Stimulated activated effector memory CD8-positive, alpha-beta T cell treated with anti-CD3 and anti-CD28 coated beads, Interleukin-12 subunit alpha, Interleukin-12 subunit beta, amount 100 ng/mL, for 72 hours (primary cell): ENCODE measurements at places on chromosomes 5 and 9.

GRCh38 chr5:170630711-170631141 lies 126.9 kb downstream of the KCNIP1 start:
- no peak for DNase-seq

GRCh38 chr5:65855766-65856315 lies 70.5 kb upstream of the ERBIN start:
- DNase-seq: no peak

DNA sequence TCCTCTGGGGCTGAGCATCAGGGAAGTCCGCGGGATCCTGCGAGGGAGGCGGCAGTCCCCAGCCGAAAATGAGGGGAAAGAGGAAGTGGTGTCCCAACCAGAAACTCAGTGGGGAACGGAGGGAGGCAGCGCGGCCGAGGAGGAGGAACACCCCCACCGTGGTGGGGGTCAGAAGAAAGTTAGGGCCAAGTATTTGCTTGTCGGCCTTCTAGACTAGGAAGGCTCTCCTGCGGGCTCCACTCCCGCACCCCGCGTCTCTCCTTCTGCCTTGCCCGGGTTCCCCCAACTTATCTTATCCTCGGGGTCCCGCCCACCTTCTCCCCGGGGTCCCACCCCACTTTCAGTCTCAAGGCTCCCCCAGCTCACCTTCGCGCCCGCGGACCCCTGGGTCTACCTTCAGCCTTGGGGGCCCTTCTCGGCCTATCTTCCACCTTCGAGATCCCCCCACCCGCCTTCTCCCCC lies 557 bp upstream of the PHF2 start:
- peak; percentile 44 for DNase-seq

DNA sequence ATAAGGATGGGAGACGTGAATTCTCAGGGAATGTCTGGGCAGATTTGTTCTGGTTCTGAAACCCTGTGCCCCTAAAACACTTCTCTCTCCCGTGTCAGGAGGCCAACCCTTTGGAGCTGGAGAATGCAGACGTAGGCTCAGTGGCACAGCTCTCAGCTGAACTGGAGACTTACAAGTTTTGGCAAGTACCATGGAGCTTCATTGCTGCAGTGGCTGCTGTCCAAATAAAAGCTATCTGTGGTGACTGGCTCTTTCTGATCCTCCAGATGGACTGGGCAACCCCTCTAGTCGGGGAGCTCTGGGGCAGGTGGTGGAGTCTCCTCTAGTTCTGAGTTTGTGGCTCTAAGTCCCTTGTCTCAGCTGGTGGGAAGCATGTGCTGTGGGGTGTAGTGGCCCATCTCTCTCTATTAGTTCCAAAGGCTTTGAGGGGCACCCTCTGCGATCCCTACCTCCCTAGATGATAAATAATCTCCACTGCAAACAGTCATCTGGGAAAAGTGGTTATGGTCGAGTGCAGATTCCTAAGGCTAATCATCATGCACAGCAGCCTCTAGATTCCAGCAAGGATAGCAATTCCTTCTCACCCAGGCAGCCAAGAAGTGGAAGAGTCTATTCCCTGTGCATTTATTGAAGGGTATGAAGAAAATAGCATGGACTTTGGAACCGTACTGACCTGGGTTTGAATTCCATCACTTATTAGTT lies 204.2 kb upstream of the KLF4 start:
- no peak for DNase-seq

DNA sequence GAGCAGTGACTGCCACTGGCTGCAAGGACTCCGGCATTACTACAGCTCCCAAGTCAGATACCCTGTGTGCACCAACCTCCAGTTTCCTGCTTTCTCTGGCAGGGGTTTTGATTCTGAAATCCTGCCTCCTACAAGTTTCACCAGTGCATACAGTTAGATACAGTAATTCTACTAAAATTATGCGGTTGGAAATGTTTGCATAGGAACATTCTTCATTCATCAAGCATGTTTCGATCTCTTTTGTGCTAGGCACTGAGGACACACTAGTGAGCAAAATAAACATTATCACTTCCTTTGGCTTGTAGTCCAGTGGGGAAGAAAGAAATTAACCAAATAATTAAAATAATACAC lies 152.2 kb downstream of the TMEM167A start:
- no peak for DNase-seq

DNA sequence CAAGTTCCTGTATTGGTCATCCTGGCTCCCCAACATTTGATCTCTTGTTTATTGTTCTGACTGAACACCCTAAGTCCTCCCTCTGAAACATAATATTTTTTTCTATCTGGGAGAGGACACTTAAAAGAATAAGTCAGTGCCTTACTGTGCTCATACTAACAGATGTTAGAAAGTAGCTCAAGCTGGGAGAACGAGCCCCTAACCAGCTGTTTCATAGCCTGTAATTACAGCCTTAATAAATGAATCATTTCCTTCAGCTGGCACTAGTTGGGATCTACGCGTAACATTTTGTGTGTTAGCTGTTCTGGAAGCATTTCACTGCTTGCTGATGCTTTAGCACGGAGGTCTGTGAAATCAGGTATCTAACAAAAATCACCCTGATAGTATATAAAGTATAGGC lies 345.9 kb upstream of the RIOK2 start:
- DNase-seq: no peak

DNA sequence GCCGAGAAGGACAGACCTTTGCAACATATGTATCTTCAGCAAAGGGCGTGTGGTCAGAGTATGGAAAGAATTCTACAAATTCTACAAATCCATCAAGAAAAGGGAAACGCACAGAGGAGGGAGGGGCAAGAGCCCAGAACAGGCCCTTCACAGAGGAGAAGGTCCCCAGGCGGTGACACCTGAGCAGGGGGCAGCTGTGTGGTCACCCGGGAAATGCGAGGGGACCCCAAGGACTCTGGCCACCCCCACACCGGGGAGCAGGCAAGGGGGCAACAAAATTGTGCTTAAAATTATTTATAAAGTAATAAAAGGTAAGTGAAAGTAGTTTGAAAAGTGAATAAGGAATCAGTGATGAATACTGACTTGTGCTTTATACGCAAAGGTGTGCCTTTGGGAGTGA lies 17.6 kb downstream of the NACC2 start:
- no peak for DNase-seq

GRCh38 chr9:87554976-87555375 lies 57.3 kb downstream of the DAPK1 start:
- no peak for DNase-seq

GRCh38 chr9:4442806-4443205 lies 47.5 kb upstream of the SLC1A1 start:
- DNase-seq: no peak

DNA sequence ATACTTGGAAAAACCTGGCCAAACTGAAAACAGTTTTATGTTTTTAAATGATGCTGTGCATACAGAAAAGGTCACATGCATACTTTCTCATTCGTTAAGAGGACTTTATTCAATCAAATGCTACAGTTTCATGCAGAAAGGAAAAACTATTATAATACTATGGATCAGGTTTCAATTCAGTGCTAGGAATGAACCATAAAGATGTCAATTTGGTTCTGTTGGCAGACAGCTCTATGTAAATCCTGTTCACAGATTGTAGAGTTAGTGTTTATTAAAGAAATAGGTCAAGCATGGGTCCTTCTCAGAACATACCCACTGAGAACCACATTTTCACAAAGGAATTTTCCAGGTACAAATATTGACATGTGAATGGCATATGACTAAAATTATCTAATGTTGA lies 57.1 kb downstream of the RETREG1 start:
- DNase-seq: no peak

- DNase-seq: no peak
Observed at GRCh38 chr9:83219924-83220438, 157.0 kb upstream of the RASEF start.

- no peak for DNase-seq
Observed at GRCh38 chr9:12740845-12741244, 34.0 kb upstream of the LURAP1L start.

- no peak for DNase-seq
Observed at GRCh38 chr5:22541037-22541436, 312.1 kb downstream of the CDH12 start.

- no peak for DNase-seq
Observed at GRCh38 chr5:158435161-158435616, 576.2 kb upstream of the CLINT1 start.

DNA sequence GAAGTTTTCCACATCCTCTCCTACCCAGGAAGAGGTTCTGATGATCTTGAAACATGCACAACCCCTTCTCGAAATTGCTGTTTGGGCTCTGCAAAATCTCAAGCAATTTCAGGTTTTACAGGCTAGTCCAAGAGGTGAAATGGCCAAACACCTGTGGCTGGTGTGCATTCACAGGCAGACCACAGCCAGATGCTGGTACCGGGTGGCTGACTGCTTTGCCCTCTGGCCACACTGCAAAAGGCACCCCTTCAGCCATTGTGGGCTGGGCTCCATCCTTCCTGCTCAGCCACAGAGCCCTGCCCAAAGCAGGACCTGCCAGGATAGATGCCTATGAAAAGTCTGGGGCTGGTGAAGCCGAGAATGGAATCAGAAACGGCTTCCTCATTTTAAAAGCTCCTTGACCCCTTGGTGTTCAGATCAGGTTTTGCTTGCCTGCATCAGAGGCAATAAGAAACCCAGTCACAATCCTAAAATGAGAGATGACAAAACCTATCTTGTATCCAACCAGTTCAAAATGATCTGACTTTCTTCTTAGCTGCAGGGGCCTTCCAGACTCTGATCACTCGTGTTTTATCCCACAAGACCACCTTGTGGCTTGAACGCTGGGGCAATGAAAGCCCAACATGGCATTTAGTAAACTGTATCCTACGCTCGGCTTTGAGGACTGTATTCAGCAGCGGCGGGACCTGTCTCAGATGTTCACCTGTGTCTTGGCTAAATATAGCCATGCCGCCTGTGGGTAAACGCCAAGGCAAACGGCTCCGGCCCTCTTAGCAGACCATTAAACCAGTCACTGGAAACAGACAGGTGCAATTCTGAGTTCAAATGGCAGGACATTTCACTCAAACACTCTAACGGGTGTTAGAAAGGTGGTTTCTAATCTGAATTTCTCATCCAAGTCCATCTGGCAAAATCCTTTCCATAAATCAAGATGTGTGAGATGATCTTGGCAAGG lies 49.6 kb downstream of the EPB41L4B start:
- DNase-seq: no peak

DNA sequence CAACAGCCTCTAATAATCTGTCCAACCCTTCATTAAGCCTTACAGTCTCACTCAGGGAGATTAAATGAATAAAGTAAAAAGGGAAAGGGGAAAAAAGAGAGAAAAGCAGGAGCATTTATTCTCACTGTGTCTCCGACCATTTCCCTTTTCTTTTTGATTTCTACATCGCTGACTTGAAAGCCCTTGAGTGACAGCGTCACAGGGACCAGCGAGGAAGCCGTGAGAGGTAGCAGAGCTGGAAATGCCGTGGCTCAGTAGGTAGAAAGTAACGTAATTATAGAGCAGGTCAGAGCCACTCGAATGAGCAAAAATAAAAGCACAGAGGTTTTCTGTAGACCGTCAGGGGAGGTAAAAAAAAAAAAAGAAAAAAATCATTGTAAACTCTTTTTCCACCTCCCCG lies 52.4 kb downstream of the ASS1 start:
- no peak for DNase-seq

- no peak for DNase-seq
Observed at GRCh38 chr5:142300677-142301076, 24.1 kb downstream of the SPRY4 start.

- no peak for DNase-seq
Observed at GRCh38 chr5:138666226-138666742, 86.9 kb upstream of the CTNNA1 start.

DNA sequence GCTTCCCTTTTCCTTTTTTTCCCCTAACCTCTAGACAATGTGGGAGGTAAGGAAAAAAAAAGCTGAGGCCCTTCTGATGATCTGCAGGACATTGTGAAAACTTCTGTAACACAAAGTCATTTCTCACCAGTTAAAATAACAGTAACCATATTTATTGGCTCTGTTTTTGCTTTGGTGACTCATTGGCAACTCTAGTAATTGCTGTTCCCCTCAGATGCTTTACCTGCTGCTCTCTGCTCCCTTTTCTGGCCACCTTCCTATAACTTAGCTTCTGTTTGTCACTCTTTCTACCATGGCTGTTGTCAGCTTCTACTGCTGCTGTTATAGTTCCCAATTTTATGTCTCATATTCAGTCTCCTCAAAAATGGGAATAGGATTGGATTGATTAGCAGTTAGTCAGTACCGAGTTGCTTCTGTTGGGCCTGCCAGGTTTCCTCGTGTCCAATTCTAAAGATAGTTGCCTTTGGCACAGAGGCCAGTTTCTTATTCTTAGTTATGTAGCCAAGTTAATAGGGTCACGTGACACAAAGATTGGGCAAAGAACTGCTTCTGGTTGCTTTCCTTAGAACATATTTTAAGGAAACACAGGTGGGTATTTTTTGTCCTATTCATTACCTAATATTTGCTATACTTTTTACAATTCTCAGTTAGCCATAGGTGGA lies 16.8 kb downstream of the SCAMP1 start:
- DNase-seq: no peak

GRCh38 chr5:17020678-17021601 lies 84.9 kb upstream of the MYO10 start:
- no peak for DNase-seq

GRCh38 chr5:125209650-125210049 lies 463.2 kb upstream of the ZNF608 start:
- DNase-seq: no peak

DNA sequence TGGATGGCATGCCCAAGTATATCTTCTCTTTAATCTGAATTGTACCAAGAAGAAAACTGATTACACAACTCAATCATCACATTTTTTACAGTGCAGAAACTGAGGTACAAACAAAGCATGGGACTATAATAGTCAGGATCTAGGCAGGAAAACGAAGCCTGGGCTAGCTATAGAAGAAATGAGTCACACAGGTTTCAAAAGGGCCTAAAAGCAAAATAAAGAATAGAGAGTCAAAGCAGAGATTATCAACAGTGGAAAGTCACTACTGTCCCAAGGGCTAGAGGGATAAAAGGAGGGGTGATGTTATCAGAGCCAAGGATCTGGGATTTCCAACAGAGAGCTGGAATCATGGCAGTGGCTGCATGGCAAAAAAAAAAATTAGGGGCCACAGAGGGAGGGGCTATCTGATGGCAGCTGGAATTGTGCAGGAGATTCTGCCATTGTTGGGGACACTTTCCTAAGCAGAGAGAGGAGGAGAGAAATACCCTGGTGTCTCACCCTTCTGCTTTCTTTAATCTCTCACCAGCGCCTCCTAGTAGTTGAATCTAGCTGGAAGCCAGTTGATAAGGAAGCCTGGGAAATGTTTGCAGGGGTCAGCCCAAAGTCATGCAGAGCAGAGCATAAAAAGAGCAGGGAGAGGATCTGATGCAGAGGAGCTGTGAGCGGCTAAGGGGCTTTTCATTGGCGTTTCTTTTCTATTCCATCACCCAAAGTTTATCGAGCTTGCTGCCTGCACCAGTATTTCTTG lies 343.2 kb downstream of the ACTL7B start:
- DNase-seq: no peak

GRCh38 chr9:88312517-88313103 lies 75.6 kb upstream of the SPIN1 start:
- no peak for DNase-seq

- DNase-seq: no peak
Observed at GRCh38 chr5:141613344-141613743, 5.5 kb downstream of the DIAPH1 start.
